ENCODE measurements at places on chromosomes 7 and 10. TPM values are rescaled to one million over a fixed set of nuclear protein-coding genes. Genes with fewer than 3 reads are reported as not detected.
A peak's percentile ranks its signal among the peaks of the same experiment; 100 is the strongest.

- no peak for DNase-seq
- no peaks in the 10 kb centered on the region for H3K36me3 ChIP-seq
- no peaks in the 10 kb centered on the region for H3K4me1 ChIP-seq
- H3K27ac ChIP-seq, result no peak overlapping the region
These were observed 23.2 kb downstream of the PILRA start for GRCh38 chr7:100396421-100396982.

SLC26A3 gene
- total RNA-seq, result 1,169 TPM

- no peak for DNase-seq
- no peaks in the 10 kb centered on the region for H3K36me3 ChIP-seq
- H3K27ac ChIP-seq, result no peak overlapping the region
- no peaks in the 10 kb centered on the region for H3K4me1 ChIP-seq
- H3K4me3 ChIP-seq, result no peak overlapping the region
These were observed 130.2 kb upstream of the SLC25A13 start for GRCh38 chr7:96452146-96452545.

IFIT2 gene
- total RNA-seq, result 7.5 TPM

DNA sequence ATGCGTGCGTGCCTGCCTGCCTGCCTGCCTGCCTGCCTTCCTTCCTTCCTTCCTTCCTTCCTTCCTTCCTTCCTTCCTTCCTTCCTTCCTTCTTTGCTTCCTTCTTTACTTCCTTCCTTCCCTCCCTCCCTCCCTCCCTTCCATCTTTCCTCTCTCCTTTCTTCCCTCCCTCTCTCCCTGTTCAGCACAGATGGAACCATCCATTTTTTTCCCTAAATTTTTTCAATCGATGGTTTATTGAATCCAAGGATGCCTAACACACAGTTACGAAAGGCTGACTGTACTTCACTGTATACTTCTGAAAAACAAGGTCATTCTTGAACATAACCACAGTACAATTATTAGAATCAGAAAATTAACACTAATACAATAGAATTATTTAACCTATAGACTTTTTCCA is 53.8 kb downstream of the ABCA13 start:
- H3K36me3 ChIP-seq, result no peaks in the 10 kb centered on the region
- no peak overlapping the region for H3K4me3 ChIP-seq
- H3K4me1 ChIP-seq, result no peaks in the 10 kb centered on the region
- no peak overlapping the region for H3K27ac ChIP-seq
- no peak for DNase-seq
- no peaks in the 10 kb centered on the region for H3K27me3 ChIP-seq

DNA sequence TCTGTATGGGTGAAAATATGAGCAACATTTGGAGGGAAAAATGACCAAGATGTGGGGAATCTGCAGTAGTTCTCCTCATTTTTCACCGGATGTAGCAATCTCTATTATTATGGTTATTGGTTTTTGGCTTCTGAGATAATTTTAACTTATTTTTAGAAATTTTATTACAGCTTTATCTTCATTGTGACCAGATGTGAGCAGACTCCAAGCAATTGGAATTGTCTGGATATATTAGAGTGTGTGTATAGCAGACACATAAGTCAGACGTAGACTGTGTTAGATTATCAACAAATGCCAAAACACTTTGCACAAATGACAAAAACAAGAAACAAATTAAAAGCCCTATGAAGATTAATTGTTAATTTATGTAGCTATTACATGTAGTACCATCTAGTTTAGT is 249.1 kb downstream of the DNAJB9 start:
- DNase-seq, result no peak
- H3K27ac ChIP-seq, result no peak overlapping the region
- no peak overlapping the region for H3K4me3 ChIP-seq
- H3K27me3 ChIP-seq, result no peaks in the 10 kb centered on the region

DNA sequence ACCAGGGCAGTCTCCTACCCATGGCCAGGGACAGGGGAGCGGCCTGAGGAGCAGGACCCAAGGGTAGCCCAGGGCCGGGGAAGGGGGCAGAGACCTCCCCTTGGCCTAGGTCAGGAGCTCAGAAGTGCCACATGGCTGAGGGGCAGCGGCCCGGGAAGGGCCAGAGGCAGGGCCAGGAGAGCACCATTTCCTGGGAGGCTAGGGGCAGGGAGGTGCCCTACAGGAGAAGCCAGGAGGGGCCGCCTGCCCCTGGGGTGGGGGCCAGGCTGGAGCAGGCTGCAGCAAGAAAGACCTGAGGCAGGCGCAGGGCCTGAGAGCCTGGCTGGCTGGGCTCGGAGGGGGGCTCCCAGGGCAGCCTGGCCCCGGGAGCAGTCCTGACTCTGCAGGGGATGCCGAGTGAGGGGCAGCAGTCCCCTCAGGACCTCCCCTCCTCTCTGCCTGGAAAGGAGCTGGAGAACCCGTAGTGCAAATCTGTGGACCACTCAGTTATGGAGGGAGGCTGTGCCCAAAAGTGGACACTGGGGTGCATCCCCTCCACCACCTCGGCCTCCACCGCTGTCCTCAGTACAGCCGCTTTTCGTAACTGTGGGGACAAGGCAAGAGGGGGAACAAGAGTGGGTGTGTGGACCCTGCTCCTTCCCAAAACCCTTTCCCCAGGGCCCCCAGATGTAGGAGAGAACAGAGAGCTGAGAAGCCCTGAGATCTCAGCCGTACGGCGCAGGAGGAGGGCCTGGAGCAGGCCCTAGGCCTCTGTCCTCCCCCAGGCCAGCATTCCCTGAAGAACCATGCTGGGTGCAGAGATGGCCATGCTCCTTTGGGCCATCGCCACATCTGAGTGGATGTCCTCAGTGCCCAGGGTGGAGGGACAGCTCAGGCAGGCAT is 17.1 kb downstream of the IMPDH1 start:
- no peaks in the 10 kb centered on the region for H3K27me3 ChIP-seq
- H3K4me3 ChIP-seq, result no peak overlapping the region
- peaks cover 7% of the 10 kb centered on the region for H3K36me3 ChIP-seq
- no peak for DNase-seq
- H3K27ac ChIP-seq, result no peak overlapping the region

HEPACAM2 gene
- 45.9 TPM for total RNA-seq

DNA sequence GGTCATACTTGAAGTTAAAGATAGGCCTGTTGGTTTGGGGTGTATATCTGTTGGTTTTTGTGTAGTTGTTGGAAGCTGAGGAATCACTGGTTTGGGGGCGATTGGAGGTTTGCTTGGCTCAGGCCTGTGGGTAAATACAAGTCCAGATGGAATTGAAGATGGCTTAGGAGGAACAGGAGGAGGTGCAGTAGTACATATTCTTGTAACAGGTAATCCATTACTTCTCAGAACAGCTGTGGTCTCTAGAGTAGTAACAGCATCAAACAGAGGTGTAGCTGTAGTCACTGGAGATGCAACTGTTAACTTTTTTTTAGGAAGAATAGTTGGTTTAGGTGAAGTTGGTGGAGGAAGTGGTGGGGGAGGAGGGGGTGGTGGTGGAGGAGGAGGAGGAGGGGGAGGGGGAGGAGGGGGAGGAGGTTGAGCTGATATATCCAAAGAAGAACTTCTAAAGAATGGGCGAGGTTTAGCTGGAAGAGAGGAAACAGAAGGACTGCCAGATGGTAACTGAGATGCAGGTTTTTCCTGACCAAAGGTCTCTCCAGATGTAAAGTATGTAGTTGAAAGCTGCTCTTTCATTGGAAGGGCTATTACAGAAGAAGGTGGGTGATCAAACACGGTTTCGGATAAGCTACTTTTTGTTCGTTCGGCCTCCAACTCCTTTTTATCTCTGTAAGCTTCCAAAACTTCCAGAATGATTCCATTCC is 209.2 kb downstream of the PCLO start:
- DNase-seq, result no peak
- H3K4me1 ChIP-seq, result no peaks in the 10 kb centered on the region
- H3K4me3 ChIP-seq, result no peak overlapping the region

DNA sequence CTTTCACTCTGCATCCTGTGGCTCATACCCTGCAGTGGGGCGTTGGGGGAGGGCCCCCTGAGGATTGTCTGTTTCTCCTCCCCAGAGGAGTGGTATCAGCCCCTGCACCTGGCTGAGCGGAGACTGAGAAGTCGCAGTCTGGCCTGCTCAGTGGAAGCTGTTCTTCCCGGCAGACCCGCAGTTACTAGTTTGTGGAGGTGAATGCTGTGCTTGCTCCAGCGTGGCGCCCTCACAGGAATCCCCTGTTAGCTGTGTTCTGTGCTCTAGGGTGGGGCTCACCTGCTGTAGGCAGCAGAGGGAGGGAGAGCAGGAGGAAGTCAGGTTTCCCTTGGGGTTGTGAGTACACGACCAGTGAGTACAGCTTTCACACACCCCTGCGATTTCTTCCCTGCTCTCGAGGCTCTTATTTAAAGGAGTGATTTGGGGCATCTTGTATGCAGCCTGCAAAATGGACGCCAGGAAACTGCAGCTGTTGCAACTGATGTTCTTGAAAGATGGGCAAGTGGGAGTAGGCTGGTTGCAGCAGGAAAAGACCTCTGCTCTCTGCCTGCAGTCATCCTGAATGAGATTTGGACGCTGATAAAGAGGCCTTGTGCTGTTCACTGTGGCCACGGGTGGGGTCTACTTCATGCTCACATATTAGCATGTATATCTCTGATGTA is 66.4 kb downstream of the HK1 start:
- H3K27me3 ChIP-seq, result no peaks in the 10 kb centered on the region
- H3K27ac ChIP-seq, result no peak overlapping the region
- DNase-seq, result peak; percentile 45
- H3K4me3 ChIP-seq, result no peak overlapping the region

DNA sequence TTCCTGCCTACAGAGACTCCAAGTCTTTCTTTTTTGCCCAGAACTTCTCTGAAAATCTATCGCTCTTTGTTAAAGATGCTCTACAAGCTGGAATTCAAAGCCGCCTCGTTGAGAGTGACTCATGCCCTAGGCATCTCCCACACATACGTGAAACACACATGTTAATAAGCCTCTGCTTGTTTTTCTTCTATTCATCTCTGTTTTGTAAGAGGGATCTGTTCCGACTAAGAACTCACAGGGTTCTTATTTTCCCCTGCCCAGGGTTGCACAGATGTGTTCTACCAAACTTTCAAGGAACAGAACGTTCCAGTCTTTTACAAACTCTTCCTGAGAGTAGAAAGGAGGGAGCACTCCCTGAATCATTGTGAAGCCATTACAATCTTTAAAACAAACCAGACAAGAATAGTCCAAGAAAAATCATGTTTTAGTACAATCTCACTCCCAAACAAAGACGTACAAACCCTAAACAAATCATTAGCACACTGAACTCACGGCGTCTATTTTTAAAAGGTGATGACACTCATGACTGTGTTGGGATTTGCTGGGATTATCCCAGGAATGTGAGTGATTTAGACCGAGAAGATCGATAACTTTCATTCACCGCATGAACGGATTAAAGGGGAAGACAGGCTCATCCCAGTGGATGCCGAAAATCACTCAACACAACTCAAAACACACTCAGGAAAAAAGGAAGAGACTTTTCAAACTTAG is 55.3 kb upstream of the INPP5A start:
- H3K27me3 ChIP-seq, result no peaks in the 10 kb centered on the region
- no peak overlapping the region for H3K27ac ChIP-seq
- H3K4me1 ChIP-seq, result no peaks in the 10 kb centered on the region
- no peak overlapping the region for H3K4me3 ChIP-seq

DNA sequence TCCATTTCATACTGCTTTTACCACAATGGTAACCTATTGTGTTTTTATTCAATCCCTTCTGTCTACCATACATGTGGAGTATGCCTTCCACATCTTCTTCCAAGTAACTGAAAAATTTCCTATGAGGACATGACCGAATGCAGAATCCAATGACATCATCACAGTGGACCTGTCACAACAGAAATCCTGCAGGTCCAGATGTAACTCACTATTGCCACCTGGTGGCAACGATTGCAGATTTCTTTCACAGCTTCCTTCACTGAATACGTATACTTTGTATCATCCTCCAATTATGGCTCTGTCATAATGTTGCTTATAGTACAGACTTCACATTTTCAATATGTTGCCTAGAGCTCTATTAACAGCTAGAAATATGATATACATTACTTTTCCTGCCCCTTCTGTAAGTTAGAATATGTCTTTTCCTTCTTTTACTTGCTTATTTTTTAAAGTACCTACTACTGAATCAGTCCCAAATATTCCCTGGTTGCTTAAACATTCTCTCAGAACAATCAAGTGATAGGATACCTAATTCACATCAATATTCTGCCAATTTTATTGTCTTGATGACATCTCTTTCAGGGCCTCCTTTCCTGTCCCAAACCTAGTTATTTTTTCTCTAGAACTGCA is 45.4 kb downstream of the SLC13A1 start:
- H3K27ac ChIP-seq, result no peak overlapping the region
- no peak overlapping the region for H3K4me3 ChIP-seq
- peak; percentile 83 for DNase-seq
- H3K36me3 ChIP-seq, result no peaks in the 10 kb centered on the region
- no peaks in the 10 kb centered on the region for H3K4me1 ChIP-seq
- H3K27me3 ChIP-seq, result no peaks in the 10 kb centered on the region

AKR1D1 gene
- not detected for total RNA-seq

GALNT17 gene
- total RNA-seq, result 1.3 TPM

GRCh38 chr7:91375378-91375777 is 111.1 kb downstream of the FZD1 start:
- H3K27ac ChIP-seq, result no peak overlapping the region
- no peaks in the 10 kb centered on the region for H3K27me3 ChIP-seq
- DNase-seq, result no peak
- no peaks in the 10 kb centered on the region for H3K4me1 ChIP-seq
- no peak overlapping the region for H3K4me3 ChIP-seq

WEE2 gene
- total RNA-seq, result not detected

SHTN1 gene
- 28.1 TPM for total RNA-seq

DNA sequence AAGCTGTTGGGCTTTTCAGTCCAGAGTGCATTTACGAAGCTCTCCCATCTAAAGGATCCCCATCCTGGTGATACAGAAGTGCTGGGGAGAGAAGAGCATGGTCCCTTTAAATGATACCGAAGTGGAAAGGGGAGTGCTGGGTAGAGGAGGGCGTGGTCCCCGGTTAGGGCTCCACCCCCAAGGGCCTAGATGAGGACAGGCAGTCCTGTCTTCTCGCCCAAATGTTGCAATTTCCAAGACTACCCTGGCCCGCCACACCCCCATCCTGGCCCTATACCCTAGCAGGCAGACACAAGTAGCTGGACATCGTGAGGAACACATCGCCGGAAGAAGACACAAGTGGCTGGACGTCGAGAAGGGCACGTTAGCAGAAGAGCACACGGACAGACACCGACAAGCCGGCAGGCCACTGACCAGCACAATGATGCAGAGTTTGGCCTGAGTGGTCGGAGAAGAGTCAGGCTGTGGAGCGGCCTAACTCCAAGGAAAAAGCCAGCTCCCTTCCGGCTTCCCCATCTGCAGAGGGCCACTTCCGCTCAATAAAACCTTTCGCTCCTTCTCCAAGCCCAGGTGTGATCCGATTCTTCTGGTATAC is 439.5 kb upstream of the NRP1 start:
- H3K4me3 ChIP-seq, result no peak overlapping the region
- no peaks in the 10 kb centered on the region for H3K4me1 ChIP-seq

DNA sequence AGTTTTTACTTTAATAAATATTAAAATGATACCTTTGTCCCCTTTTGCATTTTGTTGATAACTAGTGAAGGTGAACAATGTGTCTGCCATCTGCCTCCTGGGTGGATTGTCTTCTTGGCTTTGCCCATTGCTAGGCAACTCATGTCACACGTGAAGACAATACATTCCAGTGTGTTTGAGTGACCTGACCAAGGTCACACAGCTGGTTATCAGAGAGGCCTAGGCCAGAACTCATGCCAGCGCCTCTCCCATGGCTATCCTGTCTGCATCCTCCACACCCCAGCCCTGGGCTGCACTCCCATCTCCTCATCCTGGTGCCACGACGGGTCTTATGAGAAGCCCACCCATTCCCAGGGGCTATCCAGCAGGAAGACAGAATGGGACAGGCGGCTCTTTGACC is 108.7 kb downstream of the PLCE1 start:
- H3K36me3 ChIP-seq, result no peaks in the 10 kb centered on the region
- DNase-seq, result no peak
- no peaks in the 10 kb centered on the region for H3K4me1 ChIP-seq

Data from colonic mucosa (tissue), 4 donors.